Hippocampal formation (tissue), 2 donors: ENCODE measurements at places on chromosomes 1 and 21.

GRCh38 chr1:59901770-59902388, 24.7 kb downstream of the CYP2J2 start:
- no peak for DNase-seq

GRCh38 chr1:246265481-246265880, 241.6 kb downstream of the SMYD3 start:
- no peak for DNase-seq

DNA sequence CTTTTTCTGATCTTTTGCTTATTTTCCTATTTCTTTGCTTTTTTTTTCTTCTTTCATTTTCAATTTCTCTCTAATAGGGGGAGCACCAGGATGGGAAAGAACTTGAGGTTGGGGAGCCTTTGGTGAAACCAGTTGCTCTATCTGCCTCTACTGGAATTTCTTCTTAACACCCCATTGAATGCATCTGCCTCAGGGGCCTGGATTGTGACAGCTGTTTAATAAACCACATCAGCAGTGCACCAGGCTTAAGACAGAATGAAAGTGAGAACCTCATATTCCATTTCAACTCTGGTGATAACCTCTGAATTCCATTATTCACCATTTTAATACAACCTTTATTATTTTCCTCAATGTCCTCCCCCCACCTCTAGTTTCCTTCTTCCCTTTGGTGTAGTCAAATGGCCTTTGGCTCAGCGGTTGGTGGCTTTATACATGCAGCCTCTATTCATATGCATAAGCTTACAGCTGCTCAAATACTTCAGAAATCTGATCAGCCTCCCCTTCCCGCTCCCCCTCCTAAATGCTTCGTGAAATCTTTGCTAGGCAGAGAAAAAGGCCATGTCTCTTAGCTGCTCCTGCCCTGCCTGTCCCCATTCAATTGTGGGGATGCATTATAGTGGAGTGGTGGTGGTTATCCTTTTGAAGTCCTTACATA, 537.3 kb upstream of the PLXNA2 start:
- DNase-seq = no peak

DNA sequence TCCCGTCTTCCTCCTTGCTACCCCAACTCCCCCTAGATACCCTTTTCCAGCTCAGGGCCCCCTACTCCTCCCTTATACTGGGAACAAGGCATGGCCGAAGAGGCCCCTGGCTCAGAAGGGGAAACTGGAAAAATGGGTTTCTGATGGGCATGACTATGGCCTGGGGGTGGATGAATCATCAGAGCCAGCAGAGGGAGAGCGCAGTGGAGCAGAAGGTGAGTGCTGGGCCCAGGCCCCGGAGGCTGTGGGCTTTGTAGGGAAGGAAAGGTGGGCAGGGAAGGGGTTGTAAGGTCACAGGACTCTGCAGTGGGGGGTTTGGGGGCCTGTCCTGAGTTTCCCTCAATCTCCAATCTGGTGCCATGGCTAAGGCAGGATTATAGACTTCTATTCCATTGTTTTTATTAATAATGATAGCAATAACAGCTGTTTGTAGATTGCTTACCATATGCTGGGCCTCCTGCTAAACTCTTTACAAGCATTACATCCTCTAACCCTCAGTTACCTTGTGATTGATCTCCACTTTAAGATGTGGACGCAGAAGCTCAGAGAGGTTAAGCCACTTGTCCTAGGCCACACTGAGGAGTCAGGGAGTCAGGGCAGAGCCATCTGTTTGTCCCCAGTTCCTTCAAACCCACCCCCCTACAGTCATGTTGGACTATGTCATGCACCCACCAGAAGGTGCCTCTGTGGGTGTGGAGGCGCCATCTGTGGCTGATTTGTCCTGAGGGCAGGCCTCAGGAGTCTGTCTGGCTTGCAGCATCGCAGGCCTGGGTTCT, 36.2 kb upstream of the ZNF362 start:
- no peak for DNase-seq

DNA sequence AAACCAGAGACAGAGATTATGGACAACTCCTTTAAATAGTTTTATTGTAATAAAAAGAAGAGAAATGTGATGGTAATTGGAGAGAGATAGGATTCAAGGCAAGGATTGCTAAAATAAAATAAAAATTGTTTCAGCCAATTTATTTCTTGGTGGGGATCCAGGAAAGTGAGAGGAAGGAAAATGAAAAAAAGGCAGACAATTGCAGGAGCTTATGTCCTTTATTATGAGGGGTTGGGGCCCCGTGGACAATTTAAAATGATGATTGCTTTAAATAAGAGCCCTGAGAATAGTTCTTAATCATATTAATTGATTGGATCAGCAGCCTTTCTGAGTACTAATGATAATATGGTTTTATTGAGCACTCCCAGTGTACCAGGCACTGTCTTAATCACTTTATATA, 40.2 kb downstream of the RGS2 start:
- DNase-seq = no peak
